ENCODE measurements at places on chromosomes 7 and 10. TPM values are rescaled to one million over a fixed set of nuclear protein-coding genes. Genes with fewer than 3 reads are reported as not detected.
A peak's percentile ranks its signal among the peaks of the same experiment; 100 is the strongest.

- no peak for DNase-seq
Observed at GRCh38 chr7:30424506-30424905, 54.1 kb downstream of the NOD1 start.

DNA sequence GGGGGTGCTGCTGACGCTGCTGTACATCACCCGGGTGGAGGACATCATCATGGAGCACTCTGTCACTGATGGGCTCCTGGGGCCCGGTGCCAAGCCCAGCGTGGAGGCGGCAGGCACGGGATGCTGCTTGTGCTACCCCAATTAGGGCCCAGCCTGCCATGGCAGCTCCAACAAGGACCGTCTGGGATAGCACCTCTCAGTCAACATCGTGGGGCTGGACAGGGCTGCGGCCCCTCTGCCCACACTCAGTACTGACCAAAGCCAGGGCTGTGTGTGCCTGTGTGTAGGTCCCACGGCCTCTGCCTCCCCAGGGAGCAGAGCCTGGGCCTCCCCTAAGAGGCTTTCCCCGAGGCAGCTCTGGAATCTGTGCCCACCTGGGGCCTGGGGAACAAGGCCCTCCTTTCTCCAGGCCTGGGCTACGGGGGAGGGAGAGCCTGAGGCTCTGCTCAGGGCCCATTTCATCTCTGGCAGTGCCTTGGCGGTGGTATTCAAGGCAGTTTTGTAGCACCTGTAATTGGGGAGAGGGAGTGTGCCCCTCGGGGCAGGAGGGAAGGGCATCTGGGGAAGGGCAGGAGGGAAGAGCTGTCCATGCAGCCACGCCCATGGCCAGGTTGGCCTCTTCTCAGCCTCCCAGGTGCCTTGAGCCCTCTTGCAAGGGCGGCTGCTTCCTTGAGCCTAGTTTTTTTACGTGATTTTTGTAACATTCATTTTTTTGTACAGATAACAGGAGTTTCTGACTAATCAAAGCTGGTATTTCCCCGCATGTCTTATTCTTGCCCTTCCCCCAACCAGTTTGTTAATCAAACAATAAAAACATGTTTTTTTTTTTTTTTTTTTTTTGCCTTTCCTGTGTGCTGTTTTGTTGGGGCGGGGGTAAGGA, 55.8 kb downstream of the TSPAN15 start:
- no peak for DNase-seq

DNA sequence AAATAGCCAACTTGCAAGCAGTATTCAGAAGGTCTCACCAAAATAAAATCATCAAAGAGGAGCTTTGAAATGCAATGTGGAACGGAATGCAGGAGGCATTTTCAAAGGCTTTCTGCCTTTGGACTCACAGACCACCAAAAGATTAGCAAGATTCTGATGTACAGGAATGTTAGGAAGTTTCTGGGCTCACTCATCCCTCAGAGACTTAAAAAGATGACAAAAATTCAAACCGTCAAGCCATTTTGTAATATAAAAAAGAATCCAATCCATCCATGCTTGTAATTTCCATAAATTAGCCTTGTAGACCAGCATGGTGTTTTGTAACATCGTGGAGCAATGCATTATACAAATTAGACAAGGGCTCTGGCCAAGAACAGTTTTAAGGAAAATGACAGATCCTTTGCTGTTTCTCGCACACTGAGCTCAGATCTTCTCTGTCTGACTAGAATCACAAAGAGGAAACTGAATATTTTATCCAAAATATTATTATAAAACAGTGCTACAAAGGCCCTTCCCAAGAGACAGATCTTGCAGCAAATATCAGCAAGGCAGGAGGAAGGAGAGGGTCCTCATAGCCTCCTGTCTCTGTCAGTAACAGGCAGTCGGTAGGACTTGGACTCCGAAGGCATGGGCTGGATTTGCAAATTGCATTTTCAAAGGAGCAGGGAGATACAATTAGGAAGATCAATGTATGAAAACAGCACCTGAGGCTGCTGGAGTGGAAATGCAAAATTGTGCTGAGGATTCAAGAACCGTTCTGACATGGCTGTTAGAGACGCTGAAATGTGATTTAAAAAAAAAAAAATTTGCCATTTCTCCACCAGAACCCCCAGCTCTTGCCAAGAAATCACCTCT, 57.4 kb upstream of the NRP1 start:
- no peak for DNase-seq

DNA sequence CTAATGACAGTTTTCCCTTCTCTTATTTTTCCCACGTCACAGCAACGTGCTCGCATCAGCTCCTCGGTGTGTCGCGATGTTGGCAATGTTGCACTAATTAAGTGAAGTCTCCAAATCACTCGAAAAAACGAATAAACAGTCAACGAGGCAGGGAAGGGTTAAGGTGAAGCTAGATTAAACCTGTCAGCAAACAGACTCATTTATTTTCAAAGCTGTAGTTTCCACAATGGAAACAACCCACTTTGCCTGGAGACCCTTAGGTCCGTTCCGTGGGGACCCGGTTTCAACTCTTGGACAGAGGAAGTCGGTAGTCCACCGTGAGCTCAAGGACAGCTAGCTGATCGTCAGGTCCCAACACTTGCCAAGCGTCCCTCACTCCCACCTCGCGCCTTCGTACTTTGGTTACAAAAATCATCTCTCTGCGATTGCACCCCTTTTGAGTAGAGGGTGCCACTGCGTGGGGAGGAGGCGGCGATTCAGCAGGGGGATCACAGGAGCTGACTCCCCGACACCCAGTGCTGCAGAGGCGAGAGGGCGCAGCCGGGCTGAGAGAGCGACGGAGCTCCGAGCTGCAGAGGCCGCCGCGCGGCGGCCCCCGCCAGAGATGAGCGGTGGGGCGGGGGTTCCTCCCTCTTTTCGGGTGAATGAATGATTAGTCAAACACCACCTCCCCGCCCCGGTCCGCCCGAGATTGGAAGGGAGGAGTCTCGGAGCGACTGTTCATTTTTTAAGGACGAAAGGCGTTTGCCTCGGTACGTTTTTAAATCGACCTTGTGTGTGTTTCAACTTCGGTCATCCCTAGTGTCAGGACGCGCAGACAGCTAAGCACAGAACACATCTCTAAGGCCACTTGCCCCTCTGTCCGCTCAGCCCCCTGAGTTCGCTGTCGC, 1.3 kb upstream of the BMPER start:
- peak; percentile 32 for DNase-seq

DNA sequence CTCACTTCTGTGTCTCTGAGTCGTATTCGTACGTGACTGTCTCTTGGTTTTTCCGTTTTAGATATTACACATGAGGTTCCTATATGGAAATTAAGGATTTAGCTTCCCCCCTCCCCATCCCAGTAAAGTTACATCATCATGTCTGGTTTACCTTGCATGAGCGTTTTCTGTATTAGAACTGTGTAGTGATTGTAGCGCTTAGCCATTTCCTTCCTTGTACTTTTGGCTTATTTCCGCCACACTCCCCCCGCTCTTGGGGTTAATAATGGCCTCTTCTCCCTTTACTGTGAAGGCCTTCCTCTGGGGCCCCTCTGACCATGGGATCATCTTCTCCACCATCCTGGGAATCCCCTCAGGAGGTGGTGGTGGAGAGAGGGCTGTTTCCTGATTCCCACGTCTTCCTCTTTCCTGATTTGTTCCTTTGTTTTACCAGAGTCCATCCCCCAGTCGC, 27.2 kb upstream of the AP5Z1 start:
- peak; percentile 75 for DNase-seq

DNA sequence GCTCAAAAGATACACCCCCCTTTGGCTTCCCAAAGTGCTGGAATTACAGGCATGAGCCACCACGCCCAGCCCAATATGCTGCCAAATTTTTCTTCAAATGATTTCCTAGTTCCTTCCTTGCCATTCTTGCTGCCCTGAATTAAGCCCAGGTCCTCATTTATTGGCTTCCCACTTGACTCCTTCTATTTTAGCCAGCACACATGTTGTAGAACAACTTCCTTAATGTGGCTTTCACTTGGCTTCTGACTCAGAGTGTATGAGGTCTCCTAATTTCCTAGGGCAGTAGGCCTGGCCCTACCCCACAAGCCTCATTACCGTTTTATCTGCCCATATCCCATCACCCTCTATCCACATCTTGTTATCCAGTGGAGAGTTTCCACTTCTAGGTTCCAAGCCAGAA, 21.8 kb upstream of the HIPK2 start:
- peak; percentile 20 for DNase-seq

GRCh38 chr10:103551619-103552602, 58.4 kb downstream of the NEURL1 start:
- DNase-seq: no peak

DNA sequence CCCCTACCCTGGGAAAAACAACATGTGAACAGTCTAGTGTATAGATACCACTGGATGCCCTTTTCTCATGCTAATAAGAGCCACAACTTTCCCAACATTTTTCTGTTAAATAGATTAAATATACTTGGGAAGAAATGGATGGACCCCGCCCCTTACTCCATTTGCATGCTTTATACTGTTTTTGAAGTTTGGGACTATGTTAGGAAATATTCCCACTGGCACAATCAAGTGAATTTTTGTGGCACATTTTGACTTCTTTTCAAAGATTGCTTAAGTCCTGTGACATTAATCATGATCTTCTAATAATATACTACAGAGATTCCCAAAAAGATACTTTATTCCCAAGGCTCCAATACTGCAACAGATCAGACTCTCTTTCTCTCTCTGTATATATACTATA, 216.6 kb downstream of the TWIST1 start:
- DNase-seq: no peak

The PLCE1 gene
- total RNA-seq: 1.0 TPM

The UPK3BL2 gene
- 0.90 TPM for total RNA-seq

The NRG3 gene
- 8.2 TPM for total RNA-seq

The PLXNA4 gene
- total RNA-seq: 15.4 TPM

The ARHGAP22 gene
- total RNA-seq: 2.7 TPM
